GM19239 (cell line): ENCODE measurements at places on chromosomes 6 and 20.

- no peak for DNase-seq
These were observed 18.8 kb upstream of the TINAG start for GRCh38 chr6:54289426-54289825.

DNA sequence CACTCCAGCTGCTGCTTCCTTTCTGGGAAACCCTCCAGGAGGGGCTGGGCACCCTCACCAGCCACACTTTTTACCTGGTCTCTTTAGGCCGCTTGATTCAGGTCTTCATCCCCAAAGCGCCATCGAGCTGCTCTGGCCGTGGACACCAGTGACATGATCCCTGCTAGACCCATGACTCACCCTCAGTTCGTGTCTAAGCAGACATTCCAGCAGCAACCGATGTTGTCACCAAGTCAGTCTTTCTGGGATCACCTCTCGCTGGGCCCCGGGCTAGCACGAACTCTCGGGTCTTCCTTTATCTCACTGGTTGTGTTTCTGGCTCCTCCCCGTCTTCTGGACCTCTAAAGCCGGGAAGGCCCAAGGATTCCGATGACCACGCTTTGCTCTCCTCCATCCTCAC lies 43.0 kb upstream of the GPR31 start:
- DNase-seq, result no peak

GRCh38 chr6:10424040-10424439 lies 9.2 kb upstream of the TFAP2A start:
- no peak for DNase-seq

DNA sequence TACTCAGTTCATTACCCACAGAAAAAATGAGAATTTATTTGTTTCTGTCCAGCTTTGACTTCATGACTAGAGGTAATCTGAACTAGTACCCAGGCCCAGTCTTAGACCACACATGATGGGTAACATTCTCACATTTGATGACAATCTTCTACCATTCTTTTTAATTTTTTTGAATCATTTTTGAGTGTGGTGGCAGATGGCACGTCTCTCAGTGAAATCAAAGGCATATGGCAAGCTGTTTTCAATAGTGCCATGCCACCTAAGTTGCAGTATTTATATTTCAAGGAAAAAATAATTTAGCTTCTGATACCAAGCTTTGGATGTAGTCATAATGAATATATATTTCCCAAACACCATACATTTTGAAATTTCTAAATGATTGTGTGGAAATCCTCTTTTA lies 88.8 kb upstream of the HS3ST5 start:
- DNase-seq, result no peak

- no peak for DNase-seq
These were observed 163.0 kb downstream of the ARID1B start for GRCh38 chr6:156940221-156940620.

- no peak for DNase-seq
These were observed 36.1 kb upstream of the KCNB1 start for GRCh38 chr20:49518576-49518975.

DNA sequence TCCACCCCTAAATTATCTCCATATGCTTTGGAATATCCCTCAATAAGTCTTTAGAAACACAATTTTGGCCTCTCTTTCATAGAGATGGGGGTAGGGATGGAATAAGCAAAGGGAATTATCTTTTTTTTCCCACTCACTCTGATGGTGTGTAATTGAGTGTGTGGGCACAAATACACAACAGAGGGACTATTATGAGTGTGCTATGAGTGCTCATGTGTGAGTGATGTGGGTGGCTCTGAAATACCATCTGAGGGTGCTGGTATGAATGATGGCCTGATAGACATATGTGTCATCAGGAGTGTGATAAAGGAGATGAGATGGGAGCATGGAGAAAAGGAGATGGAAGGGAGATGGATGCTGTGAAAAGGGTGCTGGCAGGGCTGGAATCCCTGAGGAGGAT lies 35.6 kb downstream of the GSS start:
- no peak for DNase-seq
